ENCODE measurements at places on chromosomes 3 and 15.

DNA sequence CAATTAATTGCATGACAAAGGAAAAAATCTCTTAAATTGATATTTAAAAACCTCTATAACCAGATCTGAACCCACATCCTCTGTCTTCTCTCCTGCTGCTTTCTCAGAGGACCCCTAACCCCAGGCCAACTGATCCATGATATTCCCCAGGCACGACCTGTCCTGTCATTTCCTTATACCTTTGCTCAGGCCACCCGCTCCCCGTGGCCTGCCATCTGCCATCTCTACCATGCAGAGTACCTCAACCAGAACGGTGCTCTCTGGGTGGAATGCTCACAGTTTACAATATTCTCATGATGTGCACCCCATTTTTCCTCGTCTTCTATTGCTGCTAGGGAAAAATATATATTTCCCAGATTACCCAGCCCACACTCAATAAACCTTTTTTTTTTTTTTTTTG is 57.7 kb downstream of the ARHGEF3 start:
- DNase-seq: no peak

DNA sequence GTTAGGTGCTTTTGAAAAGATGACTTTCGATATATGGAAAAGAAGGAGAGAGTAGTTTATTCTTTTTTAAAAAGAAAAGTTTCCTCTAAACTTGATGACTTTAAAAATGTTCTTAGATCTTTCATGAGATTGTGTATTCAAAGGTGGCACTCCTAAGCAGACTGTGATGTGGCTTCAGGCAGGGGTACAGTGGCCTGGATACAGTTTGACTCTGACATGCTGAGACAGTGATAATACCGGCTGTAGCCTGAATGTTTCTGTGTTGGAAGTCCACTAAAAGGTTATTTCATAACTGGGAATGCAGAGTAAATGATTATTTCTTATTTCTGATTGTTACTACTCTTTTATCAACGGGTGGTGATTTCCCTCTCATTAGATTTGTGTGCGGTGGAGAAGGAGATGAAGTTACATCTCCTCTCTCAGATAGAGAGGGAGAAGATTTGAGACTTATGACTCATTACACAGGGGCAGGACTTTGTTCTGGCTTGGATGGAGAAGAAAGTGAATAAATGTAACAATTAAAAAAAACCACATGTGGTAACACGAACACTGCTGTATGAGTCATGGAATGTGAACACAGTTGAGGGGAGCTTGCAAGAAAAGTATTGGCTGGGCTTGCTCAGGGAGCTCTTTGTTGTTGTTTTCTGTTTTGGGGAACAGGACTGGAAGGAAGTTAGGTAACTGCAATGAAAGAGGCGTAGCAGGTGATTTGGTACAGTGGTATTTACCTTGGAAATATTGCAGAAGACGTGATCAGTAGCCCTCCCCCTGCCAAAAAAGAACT is 21.6 kb downstream of the SPTSSB start:
- no peak for DNase-seq

DNA sequence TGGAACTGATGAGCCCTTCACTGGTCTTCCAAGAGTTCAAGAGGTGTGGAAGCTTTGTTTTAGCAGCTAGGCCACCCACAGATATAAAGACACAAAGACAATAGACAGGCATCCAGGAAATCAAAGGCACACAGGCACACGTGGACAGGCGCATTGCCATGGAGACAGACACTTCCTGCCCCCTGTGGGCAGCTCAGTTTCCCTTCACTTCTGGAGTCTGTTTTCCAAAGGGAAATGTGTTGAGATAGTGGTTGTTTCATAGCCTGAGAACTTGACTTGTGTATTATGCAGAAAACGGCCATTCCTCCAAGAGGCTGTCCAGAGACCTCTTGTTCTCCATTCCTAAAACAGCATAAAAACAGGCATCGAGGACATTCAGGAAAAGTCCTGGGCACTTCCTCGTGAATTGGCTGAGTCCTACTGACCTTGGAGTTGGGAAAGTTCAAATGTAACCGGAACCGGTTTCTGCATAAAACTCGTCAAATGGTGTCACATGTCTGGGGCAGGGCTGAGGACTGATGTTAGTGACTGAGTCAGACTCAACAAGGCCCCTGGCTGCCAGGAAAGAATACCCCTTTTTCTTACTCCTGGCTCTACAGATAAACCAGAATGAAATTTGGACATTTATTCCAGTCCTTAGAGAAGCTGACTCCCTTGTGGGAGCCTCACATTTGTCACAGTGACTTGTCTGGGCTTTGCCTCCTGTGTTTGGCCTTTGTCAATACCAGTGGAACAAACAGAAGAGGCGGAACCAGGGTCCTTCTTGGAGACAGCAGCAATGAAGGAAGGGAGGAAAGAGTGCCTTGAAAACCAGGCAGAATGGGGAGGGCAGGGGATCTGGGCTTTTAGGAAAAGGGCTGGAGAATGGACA is 1.3 kb downstream of the ALPK3 start:
- DNase-seq: no peak

DNA sequence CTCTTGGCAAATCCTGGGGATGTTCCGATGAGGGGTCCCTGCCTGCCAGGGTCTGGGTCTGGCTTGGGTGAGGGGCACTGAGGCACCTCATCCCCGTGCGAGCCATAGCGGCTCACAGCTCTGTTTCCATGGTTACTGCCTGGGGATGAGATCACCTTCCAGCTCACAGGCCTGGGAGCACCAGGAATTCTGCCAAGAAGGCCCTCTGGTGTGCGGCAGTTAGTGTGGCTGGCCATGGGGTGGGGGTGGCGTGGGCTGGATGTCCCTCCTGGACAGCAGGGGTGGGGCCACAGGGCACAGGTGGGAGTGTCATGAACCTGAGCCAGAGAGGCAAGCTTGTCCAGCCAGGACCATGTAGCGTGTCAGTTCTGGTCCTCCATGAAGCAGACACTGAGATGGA is 22.1 kb upstream of the PRR23E start:
- DNase-seq: no peak

DNA sequence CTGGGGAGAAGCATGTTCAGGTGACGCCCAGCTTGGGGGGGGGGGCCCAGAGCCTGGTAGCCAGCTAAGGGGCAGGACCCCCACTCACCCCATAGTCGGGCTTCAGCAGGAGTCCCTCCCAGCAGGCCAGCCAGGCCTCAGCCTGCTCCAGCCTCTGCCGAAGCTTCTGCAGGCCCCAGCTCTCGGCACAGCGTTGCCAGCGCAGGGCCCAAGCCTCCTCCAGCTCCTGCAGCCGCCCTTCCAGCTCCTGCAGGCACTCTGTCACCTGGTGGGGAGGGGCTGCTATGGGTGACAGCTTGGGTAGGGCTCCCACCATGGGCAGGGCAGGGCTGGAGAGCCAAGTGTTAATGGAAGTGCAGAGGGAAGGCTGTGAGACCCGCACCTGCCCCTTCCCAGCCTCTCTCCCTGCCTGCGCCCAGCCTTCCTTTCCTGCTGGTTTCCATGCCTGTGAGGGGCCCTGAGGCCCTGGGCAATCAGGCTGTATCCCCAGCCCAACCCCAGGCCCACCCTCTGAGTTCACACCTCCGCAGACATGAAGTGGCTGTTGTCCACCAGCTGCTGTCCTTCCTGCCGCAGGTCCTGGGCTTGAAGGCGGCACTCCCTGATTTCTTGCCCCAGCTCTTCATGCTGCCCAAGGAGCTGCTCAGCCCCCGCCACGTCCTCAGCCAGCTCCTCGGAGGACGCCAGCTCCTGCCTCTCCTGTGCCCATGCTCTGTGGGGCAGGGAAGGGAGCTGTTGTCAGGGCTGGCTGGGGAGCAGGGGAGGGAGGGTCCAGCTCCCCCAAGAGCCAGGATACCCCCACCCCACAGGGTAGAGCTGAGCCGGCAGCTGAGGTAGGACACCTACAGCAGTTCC is 14.3 kb downstream of the PLA2G4B start:
- DNase-seq: no peak

DNA sequence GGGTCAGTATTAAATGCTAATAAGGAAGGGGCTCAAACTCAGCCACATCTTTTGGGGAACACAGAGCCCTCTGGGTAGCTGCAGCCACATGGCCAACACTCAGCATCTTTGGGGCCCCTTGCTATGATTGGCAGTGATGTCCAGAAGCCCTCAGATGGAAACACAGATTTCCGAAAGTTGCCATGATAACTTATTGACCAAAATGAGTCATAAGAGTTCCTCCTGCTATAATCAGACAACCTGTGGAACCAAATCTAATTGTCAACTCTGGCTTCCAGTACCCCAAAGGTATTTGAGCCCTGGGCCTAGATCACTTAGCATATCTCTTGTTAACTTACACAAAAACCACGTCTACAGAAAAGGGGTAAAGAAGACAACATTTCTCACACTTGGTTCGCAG is 392.2 kb downstream of the KCNH8 start:
- DNase-seq: no peak

DNA sequence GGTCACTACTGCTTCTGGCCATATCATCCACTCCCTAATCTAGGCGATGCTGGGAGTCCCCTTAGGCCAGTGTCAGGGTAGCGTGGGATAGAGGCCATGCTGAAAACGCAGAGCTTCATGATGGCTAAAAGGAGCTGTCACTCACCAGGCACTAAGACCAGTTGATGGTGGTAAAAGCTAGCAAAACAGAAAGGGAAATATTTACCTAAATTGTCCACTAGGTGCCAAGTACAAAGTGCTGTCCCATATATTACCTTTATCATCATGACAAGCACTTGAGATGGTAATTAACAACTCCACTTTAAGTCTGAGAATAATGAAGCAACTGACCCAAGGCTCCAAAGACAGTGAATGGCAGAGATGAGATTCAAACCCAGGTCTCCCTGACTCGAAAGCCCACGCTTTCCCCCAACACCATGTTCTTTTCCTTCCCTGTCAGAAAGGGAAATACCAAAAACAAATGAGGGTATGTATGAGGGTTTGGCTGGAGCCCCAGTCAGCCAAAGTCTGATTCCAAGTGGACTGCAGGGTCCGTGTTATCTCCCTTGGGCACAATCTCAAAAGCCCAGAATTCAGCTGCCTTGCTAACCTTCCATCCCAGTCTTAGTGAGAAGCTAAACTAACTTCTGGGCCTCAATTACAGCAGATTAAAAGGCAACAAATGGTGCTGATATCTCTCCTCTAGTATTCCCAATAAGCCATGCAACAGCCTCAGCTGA is 84.7 kb downstream of the RBPMS2 start:
- DNase-seq: no peak

DNA sequence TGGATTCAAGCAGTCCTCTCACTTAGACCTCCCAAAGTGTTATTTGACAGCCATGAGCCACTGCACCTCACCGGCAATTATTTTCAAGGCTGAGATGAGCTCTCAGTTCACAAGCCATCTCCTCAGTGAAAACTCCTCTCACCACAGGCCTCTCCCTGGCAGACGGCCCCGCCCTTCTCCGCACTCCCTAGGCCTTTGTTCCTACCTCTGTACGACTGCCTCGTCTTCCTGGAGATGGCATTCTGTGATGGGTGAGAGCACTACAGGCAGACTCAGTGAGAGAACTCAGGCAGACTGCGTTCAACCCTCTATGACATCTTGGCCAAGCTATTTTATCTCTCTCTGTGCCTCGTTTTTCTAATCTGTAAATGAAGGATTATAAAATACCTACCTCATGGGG is 67.0 kb upstream of the TPM1 start:
- no peak for DNase-seq

GRCh38 chr15:50873935-50874361 is 34.5 kb upstream of the AP4E1 start:
- no peak for DNase-seq

Measured in stimulated activated CD4-positive, alpha-beta T cell treated with anti-CD3 and anti-CD28 coated beads, TNF-alpha, amount 100 ng/mL, for 1 hour (primary cell).